ENCODE measurements at places on chromosomes 2 and 18.

DNA sequence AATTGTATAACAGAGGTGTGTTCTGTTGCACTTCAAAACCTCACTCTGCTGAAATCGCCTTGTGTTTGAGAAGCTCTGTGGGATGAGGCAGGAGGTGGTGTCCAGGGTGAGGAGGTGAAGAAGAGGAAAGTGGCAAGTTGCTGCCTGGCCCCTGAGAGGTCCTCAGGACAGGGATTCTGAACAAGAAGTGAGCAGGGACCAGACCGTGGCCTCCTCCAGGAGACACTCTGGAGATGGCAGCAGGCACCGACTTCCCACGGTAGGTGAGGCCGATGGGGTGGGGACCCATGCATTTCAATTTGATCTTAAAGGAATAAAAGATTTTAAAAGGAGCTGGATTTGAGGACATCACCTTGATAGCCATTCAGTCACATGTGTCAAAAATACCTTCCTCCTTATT, 37.5 kb upstream of the LAMA1 start:
- no peak for DNase-seq

DNA sequence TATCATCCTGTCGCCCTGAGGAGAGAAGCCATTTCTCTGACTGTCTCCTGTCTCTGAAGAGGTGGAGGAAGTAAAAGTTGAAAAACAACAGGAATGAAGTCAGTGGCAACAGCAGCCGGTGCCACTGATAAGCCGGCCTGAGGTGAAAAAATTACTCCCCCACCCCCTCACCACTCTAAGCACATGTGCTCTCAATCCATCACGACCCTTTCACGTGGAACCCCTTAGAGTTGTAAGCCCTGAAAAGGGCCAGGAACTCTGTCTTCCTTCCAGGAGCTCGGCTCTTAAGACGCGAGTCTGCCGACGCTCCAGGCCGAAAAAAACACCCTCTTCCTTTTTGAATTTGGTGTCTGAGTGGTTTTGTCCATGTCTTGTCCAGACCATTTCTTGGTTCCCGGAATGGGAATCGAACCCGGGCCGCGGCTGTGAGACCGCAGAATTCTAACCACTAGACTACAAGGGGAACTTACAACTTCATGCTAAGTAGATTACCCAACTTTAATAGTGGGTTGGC, 40.7 kb upstream of the TRIM43 start:
- DNase-seq, result no peak

GRCh38 chr2:223967981-223968380, 10.7 kb downstream of the MRPL44 start:
- no peak for DNase-seq

DNA sequence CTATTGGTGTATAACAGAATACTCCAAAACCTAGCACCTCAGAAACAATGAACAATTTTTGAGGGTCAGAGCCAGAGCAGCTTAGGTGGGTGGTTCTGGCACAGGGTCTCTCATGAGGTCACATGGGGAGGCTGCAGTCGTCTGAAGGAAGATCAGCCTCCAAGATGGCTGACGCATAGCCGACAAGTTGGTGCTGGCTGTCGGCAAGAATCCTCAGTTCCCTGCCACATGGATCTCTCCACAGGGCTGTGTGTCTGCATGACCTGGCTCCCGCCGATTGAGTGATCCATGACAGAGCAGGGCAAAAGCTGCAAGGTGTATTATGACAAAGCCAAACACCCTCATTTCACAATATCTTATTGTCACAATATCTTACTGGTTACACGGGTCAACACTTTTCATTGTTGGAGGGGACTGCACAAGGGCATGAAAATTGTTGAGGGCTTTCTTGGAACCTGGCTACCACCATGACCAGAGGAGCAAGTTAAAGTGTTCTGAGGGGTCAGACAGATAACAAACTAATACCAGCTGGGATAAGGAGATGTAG, 4.2 kb downstream of the MYL12B start:
- DNase-seq, result no peak

DNA sequence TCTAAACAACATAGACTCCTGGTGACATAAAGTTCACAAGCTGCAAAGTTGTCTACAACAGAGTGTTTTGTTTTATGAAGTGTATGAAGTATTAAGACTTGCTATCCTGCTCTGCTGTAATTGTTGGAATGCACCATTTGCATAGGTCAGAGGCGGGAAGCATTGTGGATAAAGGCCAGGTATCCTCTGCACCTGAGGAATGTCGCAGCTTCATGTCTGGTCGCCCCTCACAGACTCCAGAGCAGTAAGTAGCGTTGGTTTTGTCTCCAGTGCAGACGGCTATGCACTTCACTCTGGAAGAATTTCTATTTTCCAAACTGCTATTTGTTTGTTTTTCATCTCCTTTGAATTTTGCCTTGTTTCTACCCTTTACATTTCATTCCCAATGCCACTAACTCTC, 63.1 kb downstream of the UNC80 start:
- DNase-seq, result no peak

GRCh38 chr2:233124421-233125080, 64.4 kb downstream of the INPP5D start:
- DNase-seq, result no peak

GRCh38 chr2:105431367-105432043, 32.7 kb upstream of the FHL2 start:
- DNase-seq, result peak; percentile 22

- DNase-seq, result no peak
Observed at GRCh38 chr18:3839581-3839981, 389.6 kb downstream of the TGIF1 start.

- no peak for DNase-seq
Observed at GRCh38 chr2:2569836-2570235, 238.8 kb upstream of the MYT1L start.

GRCh38 chr2:201891676-201892075, 85.3 kb downstream of the CDK15 start:
- no peak for DNase-seq

GRCh38 chr2:215361211-215361875, 49.5 kb downstream of the ATIC start:
- DNase-seq, result no peak

DNA sequence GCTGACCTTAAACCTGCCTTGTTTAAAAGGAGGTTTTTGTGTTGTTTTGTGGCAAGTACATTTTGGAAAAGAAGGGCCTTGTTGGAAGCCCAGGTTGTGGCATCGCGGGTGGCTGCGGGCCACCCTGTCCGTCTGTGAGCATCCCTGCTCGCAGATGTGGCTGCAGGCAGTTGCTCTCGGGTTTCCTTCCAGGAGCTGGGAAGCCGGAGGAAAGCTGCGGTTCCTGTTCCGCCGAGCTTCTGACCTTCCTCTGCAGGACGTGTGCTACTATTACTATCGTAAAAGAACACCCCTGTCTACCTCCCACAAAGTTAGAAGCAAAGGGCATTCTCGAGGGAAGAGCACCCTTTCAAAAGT, 766 bp downstream of the MFF start:
- DNase-seq, result peak; percentile 49

GRCh38 chr2:178949151-178949550, 100.8 kb downstream of the CCDC141 start:
- no peak for DNase-seq

- no peak for DNase-seq
Observed at GRCh38 chr2:127857265-127857808, 618 bp downstream of the POLR2D start.

DNA sequence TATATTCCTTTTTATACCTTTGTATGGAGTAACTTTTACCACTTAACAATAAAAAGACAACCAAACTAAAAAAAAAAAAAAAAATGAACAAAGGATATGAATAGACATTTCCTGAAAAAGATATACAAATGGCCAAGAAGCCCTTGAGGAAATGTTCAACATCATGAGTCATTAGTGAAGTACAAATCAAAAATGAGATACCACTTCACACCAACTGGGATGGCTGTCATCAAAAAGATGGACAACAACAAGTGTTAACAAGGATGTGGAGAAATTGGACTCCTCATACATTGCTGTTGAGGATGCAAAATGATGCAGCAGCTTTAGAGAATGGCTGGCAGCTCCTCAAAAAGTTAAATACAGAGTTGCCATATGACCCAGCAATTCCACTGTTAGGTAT, 22.6 kb upstream of the SCYGR2 start:
- no peak for DNase-seq

DNA sequence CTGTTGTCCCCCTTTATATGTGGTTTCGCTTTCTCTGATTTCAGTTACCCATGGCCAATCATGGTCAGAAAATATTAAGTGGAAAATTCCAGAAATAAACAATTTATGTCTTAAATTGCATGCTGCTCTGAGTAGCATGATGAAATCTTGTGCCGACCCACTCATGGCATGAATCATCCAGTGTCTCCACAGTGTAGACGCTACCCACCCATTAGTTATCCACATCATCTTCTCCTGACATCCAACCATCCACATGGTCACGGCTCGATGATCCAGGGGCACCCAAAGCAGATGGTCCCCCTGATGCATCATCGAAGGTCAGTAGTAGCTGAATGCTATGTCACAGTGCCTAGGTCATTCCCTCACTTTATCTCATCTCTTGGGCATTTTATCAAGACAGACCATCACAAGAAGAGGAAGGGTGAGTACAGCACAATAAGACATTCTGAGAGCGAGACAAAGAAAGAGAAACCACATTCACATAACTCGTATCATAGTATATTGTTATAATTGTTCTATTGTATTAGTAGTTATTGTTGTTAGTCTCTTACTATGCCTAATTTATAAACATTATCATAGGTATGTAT, 44.1 kb upstream of the ACKR3 start:
- no peak for DNase-seq

DNA sequence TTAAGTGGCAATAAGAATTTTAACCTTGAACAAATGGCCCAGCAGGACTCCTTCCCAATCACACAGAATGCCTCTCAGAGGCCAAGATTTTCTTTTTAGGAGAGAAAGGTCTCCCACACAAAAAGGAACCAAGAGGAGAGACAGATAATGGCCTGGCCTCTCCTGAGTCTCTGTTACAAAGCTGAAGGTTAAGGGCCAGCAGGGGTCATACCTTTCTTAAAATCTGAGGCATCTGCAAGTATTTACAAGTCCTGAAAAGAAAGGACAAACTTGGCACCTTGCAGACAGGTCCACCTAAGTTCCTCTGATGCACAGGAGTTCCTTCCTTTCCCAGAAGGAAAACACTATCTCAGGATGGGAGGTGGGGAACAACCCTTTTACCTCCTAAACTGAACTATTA, 142.3 kb downstream of the TMEM163 start:
- DNase-seq, result no peak

DNA sequence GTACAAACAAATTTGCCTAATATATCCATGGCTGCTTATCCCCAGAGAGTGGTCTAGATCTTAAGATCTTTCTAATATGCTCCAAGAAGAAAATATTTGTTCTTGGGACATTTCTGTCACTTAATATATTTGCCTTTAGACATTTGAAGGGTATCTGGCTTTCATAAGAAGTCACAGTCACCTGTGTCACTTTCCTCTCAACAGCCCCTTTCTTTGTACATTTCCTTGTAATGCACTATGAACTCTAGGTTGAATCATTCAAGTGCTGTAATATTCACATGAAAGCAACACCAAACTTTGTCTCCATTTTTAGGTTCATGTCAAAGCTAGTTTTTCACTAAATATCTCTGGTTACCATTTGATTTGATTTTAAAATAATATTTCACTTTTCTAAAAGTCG, 41.4 kb upstream of the NABP1 start:
- no peak for DNase-seq

GRCh38 chr2:120660771-120661459, 74.8 kb upstream of the GLI2 start:
- no peak for DNase-seq

GRCh38 chr18:78915446-78916008, 64.1 kb upstream of the SALL3 start:
- DNase-seq, result no peak

- no peak for DNase-seq
Observed at GRCh38 chr18:70448588-70448987, 159.7 kb downstream of the SOCS6 start.

DNA sequence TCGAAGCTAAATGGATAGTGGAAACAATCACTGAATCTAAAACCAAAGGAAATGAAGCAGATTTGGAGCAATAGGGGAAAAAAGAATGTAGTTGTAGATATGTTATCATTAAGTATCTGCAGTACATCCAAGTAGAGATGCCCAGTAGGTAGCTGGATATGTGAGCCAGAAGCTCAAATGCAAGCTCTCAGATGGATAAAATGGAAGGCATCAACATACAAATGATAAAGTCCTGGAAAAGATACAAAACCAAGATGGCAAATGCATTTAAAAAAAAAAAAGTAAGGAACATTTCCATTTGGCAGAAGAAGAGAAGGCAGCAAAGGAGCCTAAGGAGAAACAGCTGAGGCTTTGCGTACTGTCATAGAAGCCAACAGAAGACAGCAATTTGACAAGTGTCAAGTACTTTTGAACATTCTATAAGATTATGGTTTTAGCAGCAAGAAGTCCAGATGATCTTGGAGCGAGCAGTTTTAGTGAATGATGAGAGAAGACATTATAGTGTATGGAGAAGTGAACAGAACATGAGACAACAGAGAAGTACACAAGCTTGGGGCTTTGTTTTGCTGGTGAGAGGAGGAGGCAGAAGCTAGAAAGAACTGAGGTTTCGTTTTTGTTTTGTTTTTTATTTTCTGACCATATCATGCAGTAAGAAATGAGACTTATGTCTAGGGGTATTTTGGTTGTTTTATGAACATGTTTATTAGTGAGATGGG, 18.3 kb downstream of the ROCK2 start:
- DNase-seq, result no peak

DNA sequence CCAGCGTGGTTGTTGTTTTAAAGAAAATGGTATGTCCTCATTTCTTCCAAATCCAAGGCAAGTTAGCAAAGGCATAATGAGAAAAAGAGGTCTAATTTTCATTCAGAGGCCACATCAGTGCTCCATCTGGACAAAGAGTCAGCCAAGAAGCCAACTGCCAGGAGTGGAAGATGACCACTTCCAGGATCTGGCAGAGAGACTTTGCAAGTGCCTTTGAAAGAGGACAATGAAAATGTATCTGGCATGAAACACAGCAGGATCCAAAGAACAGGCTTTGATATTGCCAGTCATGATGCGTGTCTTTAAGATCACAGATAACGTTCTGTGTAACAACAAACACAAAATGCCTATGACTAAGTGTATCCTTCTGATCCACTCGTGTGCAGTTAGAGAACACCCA, 82.8 kb downstream of the AFF3 start:
- DNase-seq, result no peak

- no peak for DNase-seq
Observed at GRCh38 chr2:161096336-161096735, 63.9 kb upstream of the TANK start.

DNA sequence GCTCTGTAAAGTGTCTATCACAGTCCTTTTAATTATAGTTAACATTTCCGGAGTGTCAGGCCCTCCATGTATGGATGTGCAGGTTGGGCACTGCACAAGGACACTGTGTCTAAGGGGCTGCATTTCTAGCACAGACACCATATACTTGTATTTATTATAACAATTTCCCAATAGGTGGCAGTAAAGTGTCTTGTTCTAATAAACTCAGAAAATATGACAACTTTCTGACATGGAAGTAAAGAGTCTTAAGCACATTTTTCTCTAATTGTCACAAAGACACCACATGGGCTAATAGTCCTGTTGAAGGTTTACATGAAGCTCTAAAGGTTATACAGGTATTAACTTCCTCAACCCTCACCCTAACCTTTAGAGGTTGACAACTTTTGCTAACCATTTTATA, 156.6 kb downstream of the DYSF start:
- DNase-seq, result peak; percentile 60

GRCh38 chr2:9144046-9144445, 62.6 kb upstream of the ASAP2 start:
- DNase-seq, result no peak

Data from hepatic stellate cell (primary cell).